Osteocyte (in vitro differentiated cells): ENCODE measurements at places on chromosomes 4 and X.

DNA sequence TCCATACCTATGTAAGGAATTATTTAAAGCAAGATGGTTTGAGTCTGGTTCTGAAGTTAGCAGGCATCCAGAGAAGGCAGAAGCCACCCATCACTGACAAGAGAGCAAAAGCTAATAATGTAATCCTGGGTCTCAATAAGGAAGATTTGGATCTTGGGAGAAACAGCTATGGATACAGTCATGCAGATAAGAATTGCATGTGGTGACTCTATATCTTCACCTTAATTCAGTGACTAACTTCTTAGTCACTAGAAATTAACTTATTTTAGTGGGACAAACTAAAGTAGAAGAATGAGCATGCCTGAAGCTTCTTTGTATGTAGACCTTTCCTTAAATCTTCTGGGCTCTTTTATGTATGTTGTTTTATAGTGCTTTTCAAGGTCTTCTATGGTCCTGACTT is 66.6 kb downstream of the ATP10D start:
- no peak for DNase-seq

DNA sequence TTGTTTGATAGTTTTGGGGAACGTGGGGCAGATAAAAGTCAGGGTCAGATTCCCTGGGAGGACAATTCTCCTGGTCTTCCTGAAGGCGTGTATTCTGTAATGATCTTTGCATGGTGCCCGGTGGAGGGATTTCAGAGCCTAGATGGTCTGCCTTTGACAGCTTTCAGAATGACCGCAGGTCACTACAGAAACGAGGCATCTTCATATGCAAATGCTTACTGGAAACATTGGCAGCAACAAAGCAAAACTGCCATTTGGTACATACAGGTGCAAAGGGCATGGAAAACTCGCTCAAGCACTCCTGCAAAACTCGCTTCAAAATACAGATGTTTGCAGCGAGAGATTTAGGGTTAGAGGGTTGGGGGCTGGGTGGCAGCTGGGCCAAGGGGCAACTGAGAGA is 8.8 kb downstream of the C4orf50 start:
- DNase-seq = no peak

DNA sequence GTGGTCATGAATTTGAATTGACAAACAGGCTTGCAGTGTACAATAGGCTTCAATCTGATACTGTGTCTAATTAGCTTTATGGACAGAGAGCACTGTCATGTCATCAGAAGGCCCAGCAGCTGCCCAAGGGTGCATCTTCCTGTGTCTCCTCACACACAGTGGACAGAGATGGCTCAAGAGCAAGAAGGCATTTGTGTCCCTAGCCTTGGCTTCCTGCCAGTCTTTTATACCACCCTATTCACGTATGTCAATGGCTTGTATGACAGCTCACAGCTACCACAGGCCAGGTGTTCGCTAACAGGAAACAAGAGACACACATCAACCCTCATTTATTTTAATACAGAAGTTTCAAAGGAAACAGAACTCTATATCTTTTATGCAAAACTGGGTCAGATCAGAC is 874.0 kb upstream of the AGA start:
- no peak for DNase-seq

DNA sequence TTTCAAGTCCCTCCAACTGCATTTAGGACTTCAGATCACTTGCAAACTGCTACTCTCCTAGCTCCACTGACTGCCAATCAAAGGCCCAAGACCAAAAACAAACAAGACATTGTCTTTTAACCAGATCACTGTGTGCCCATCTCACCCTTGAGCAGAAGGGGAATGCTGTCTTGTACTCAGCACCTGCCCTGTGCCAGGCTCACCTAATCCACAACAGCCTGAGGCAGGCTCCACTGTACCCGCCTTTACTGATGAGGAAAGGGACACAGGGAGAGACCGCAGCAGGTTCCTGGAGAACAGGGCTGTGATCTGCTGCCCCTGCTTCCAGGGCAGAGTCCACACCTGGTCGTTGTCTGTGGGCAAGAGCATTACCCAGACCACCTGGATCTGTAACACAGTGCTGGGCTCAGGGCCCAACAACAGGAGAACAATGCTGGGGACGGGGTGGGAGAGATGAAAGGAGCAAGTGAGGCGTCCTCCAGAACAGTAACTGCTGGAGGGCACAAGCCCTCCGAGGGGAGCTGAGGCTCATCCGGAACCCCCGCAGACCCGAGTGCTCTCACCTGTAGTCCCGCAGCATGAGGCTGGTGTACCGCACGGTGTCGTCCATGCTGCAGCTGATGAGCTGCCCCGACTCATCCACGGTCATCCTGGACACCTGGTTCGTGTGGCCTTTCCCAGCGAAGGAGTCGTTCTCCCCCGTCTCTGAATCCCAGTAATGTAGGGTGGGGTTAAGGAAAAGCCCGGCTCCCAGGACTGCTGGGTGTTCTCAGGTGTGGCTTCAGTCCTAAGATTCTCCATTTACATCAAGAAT is 33.9 kb downstream of the WDR1 start:
- no peak for DNase-seq

- DNase-seq = no peak
Measured at GRCh38 chr4:184823014-184823413, 2.8 kb downstream of the ACSL1 start.

- no peak for DNase-seq
Measured at GRCh38 chr4:32633421-32633820, 1913.3 kb downstream of the PCDH7 start.

DNA sequence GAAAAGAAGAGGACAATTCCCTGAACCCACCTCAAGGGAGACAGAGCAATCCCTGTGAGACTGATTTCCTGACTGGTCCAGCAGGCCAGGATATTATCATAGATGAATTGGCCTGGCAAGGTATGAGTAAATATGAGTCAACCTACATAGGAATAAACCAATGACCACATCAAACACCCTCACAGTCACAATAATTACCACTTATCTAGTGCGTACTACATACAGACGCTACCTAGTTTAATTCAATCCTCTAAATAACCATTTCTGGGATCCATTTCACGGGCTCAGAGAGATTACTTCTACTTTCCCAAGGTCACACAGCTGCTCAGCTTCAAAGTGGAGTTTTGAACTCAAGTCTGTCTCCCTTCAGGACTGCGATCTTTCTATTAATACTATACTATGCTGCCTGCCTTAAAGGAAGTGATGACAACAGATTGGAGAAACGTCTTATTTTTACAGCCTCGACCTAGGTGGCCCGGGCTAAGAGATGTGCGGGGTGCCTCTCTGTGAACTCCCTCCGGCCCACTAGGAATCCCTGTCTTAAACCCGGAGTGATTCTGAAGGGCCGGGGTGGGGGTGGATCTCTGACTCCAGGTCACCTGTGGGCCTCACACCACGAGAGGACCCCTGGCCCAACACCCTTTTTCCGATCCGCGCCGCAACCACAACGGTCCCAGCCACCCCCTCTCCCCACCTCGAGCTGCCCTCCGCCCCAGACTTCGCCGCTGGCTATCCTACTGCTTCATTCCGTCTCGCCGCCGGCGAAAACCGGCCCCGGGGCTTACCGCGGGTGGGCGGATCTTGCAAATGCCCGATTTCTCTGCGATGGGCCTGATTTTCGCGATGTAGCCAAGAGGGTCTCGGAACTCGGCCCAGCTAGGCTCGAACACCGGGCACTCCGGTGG is 800 bp downstream of the KDM5C start:
- no peak for DNase-seq

DNA sequence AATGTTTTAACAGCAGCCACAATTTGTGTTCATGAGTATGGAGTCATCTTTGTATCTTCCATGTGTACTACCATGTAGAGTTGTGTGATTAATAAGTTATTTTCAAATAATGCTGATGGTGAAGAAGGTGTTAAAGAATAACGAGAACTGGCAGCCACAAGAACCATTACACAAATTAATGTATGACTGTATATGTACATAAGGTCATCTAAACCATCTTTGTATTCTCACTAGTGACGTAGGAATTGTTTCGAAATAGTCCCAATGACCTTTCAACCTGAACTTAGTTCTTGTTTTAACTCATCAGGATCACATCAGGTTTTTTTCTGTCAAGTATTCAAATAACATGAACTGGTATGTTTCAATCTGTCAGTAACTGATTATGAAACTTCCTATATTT is 48.3 kb upstream of the NOCT start:
- DNase-seq = no peak

DNA sequence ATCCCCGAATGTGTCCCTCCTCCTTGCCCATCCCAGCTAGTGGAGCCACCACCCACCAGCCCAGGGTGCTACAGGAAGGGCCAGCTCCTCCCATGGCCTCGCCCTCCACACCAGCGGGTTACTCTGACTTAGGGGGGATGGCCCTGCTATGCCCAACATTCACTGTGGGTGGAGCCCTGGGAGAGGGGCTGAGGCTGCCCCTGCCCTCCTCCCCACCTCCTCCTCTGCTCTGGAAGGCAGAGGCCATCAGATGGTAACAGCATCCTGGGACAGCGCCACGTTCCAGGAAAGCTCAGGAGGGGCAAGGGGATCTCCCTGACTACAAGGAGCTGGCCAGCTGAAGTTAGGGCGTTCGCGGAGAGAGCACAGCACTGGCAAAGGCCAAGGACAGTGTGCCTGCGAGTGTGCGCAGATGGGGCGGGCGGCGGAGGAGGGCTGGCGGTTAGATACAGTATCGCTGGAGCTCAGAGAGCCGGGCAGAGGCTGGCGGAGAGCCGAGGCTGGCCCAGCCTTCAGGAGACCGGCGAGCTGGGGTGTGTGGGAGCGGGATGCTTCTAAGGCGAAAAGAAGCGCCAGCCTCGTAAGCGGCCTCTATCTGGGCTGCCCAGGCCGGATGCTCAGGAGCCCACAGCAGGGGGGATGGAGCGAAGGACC is 1.5 kb downstream of the JAKMIP1 start:
- peak; percentile 80 for DNase-seq

DNA sequence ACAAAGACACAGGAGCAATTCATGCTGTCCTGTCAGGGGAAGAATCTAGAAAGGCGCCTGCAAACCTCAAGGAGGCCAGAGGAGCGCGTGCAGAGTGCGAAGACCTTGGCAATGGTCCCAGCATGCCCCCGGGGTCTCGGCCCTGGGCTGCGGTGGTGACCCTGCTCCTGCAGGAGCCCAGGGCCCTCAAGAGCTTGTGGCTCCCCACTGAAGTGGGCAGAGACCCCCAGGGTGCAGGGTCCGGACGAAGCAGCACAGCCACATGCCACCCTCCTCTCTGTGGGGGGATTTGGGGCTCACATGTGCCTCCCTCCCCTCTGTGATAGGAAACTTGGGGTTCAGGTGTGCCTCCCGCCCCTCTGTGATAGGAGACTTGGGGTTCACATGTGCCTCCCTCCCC is 39.3 kb downstream of the GAK start:
- no peak for DNase-seq

DNA sequence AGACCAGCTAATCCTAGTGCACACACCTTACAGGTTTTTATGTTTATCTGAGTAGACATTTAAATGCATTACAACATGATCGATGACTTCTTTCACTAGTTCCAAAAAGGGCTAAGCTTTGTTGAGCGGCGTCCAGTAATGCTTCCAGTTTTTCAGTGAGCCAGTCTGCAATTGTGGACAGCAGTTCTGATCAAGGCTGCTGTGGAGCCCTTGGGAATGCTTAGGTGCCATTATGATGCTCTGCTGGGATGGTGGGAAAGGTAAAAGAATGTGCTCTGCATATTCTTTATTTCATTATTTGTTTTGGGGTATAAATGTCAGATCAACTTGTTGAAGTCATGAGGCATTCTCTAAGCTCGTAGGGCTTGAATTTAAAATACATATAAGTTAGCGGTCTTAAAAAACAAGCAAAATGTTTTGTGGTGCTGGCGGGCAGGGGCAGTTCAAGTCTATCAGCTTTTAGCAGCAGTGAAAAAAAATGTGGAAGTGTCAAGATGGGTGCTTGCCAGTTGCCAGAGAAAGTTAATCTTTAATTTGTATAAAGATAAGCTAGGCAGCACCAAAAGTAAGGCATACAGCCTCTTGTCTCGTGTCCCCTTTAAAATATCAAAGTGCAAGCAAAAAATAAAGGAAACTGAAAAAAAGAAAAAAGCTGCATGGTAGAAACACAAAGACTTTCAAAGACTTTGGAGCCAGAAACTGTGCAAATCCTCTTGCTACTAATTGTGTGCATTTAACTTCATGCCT is 5.8 kb downstream of the MID1IP1 start:
- DNase-seq = no peak

- no peak for DNase-seq
Measured at GRCh38 chr4:37662861-37663390, 23.2 kb downstream of the RELL1 start.

- DNase-seq = no peak
Measured at GRCh38 chrX:107905366-107905765, 76.8 kb downstream of the TEX13B start.

DNA sequence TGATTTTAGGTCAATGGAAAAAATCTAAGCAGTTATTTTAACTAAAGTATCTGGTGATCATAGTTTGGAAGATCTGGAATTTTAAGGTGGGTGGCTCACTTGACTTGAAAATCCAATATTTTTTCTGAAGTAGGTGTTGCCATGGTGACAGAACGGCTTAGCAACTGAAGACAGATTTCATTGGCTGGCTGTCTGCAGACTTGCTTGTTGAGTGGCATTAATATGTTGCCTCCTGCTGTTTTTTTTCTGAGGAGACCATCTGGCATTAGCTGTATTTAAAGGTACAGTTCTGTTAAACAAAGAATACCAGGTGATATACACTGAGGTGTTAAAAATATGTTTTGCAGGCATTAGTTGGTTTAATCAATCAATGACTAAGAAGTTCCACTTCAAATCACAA is 19.8 kb downstream of the CPE start:
- DNase-seq = no peak

- DNase-seq = no peak
Measured at GRCh38 chr4:173236301-173236700, 67.7 kb downstream of the GALNT7 start.

DNA sequence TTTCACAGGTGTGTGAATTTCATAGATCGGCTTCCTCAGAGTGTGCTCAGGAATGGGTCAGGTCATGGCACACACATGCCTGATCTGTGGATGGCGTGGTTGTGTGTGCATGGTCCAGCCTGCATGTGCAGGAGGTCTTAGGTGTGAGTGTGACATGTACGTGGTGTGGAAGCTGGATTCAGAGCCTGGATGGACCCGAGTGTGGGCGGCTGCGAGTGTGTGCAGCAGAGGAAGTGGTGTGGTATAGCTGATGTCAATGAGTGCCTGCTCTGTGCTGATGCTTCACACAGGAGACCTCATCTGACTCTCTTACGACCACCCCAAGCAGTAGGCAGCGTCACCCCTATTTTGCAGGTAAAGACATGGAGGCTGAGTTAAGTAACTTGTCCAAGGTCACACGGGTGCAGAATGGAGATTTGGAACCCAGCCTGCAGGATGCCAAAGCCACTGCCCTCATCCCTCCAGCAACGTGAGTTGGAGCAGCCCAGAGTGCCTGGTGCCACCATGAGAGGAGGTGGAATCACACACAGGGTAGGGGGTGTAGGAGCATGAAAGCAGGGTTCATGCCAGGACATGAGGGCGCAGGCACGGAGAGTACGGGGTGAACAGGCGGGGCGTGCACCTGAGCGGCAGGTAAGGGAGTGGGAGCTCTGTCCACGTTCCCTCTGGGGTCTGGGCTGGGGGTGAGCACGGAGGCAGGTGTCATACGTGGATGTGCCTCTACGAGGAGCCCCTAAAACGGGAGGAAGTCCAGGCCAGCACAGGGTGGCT is 24.2 kb upstream of the C4orf50 start:
- no peak for DNase-seq

- DNase-seq = no peak
Measured at GRCh38 chr4:123862812-123863211, 466.2 kb downstream of the SPRY1 start.

GRCh38 chr4:7761720-7762119 is 177.9 kb downstream of the AFAP1 start:
- DNase-seq = no peak

GRCh38 chrX:108036298-108036973 is 8.4 kb upstream of the VSIG1 start:
- DNase-seq = no peak

- DNase-seq = no peak
Measured at GRCh38 chrX:133660281-133660680, 245.0 kb upstream of the GPC4 start.

- DNase-seq = no peak
Measured at GRCh38 chrX:130561930-130562329, 160.1 kb downstream of the RBMX2 start.
